ENCODE measurements at places on chromosomes 12 and 14.

GRCh38 chr12:68290126-68290525 is 36.7 kb upstream of the IL22 start:
- no peak for DNase-seq

DNA sequence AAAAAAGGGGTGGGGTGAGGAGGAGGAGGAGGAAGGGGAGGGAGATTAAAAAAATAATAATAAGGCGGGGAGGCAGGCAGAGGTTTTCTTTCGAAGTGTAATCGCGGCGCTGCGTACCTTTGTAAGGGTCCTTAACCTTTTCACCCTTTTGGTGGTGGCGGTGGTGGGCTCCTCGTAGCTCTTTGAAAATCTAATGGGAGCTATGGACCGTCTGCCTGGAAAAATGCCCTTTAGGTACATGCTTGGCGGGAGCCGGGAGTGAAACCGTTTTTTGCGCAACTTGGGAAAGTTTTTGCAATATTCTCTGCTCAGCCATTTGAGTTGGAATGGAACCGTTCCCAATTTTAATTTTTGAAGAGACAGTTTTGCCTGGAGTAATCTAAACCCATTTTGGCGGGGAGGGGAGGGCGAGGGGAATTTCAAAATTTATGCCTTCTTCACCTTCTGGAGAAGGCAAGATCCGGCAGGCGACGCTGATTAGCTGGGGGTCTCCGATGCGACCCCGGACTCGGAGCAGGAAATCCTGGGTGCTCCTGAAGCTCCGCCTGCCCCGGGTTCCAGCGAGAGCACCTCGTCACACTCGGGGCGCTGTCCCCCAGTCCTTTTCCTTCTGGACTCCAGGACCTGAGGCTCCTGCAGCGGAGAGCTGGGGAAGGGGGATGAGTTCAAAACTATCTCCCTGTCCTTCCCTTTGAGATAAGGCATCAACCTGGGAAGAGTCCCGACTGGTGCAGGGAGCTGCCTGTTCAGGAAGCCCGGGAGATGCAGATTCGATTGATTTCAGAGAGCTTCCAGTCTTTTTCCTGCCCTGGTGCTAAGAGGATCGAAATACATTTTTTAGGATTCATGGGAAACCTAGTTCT is 74.6 kb upstream of the TBX5 start:
- no peak for DNase-seq

GRCh38 chr12:83067981-83068380 is 381.3 kb downstream of the TMTC2 start:
- DNase-seq = no peak

DNA sequence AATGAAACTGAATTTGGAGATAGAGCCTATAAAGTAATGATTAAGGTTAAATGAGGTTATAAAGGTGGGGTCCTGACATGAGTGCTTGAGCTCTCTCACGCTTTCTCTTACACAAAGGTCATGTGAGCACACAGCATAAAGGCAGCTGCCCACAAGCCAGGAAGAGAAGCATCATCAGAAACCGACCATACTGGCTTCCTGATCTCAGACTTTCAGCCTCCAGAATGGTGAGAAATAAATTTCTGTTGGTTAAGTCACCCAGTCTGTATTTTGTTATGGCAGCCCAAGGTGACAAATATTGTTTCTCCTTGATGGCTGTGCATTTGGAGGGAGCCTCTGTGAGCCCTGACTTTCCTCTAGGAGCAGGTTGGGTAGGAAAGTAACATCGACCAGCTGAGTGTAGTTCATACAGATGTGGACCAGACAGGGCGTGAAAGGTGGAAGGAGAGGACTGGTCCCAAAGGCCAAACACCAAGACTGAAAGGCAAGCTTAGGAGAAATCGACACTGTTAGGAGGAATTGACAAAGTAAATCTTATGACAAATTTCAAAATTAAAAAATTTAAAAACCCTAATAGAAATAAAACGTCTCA is 97.6 kb upstream of the SLC38A2 start:
- no peak for DNase-seq

GRCh38 chr14:54918427-54918826 is 15.8 kb upstream of the GCH1 start:
- DNase-seq = no peak

GRCh38 chr12:118650586-118650960 is 274.2 kb downstream of the SUDS3 start:
- DNase-seq = no peak

GRCh38 chr14:45526715-45527549 is 273.9 kb upstream of the MIS18BP1 start:
- no peak for DNase-seq

GRCh38 chr12:111033281-111034082 is 113.1 kb upstream of the MYL2 start:
- no peak for DNase-seq

DNA sequence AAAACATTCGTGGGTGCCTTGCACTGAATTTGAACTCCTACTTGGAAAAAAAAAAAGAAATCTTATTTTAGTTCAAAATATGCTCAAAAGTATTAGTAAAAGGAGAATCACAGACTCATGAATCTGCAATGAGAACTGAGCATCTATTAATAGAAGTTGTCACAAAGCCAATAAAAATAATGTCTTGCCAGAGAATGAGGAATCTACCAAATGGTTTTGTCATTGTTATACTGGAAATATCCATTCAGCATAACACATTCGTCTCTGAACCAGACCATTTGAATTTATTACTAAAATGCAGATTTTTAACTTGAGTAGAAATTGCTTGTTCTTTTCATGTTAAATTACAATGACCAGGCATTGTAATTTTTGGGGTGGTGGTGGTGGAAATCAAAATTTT is 11.6 kb upstream of the PTPRB start:
- no peak for DNase-seq

DNA sequence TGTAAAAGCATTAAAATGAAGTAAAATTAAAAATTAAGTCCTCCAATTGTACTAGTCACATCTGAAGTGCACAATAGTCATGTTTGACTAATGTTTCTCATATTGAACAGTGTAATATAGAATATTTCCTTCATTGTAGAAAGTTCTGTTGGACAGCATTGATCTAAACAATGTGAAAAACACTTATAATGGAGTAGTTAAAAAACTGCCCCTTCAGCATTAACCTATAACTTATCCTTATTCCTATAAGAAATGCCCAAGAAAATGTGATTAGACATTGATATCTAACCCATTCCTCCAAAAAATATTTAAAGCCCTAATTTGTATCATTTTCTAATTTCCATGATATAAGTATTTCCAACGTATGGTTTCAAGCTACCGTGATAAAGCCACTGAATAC is 210.7 kb downstream of the RASSF9 start:
- DNase-seq = no peak

DNA sequence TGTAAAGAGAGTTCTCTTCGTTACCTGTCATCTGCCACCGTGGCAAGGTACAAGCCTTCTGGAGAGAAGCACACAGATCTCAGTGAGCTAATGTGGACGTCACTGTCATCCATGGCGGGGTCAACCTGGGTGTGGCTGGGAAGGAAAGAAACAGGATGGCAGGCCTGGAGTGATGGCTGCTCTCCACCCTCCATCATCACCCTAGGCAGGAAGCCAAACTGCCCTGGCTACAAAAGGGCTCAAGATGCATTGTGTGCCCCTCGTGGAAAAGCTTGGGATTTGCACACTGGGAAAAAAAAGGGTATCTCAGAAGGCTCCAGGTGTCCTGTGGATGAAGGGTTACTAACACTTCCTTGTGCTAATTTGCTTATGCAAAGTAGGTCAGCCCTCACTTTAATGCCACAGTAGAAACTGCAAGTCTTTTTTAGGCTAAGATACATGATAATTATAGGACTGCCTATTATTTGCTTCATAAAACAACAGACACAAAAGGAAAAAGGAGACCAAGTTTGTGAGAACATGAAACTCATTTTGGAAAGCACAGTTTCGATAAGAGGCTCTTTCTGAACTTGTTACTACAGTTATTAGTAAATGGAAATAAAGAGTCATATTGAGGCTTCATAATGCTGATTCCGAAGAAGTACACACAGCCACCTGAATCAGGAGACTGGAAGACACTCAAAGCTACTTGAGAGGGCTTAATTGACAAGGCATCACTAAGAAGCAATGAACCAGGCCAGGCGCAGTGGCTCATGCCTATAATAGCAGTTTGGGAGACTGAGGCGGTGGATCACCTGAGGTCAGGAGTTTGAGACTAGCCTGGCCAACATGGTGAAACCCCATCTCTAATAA is 18.9 kb downstream of the RFC5 start:
- DNase-seq = no peak

GRCh38 chr12:92544322-92544721 is 158.5 kb upstream of the PLEKHG7 start:
- DNase-seq = no peak

DNA sequence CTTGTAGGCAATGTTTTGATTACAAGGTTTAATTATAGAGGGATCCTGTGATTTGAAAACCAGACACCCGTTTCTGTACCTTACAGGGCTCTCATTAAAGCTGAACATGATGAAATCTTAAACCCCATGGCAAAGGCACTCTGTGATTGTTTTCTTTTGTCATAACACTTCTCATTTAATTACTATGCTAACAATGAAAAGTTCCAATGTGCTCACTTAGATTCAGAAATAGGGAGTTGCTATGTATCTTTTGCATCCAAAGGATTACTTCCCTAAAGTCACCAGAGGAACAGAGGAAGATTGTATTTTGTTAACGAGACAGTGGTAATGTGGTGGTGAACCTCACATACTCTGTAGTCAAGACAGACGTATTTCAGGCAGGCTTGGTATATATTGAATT is 81.5 kb upstream of the MYF6 start:
- no peak for DNase-seq

GRCh38 chr14:23137192-23137812 is 18.2 kb upstream of the CEBPE start:
- no peak for DNase-seq

DNA sequence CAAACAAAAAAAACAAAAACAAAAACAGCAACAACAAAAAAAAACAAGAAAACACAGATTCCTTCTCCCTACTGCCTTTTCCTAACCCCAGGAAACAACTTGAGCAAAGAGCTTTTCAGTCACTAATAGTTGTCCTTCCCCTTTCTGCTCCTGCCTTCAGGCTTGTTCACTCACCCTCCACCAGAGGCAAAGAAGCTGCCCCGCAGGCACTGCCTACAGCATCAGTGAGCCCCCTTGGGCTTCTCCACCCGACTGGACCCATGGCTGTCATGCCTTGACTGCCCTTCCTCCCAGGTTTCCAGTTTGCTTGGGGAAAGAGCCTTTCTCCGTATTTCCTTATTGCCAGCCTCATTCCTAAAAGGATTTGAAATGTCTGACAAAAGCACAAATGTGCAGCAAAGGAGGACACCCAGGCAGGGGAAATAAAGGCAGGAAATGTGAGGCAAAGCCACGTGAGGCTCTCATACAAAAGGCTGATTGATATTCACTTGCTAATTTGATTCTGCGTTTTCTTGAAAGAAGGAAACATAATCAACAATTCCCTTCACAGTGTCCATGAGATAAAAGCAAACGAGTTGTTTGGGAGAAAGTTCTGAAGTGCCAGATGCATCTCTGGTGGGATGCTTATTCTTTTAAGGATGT is 85.7 kb downstream of the GPATCH2L start:
- no peak for DNase-seq

- DNase-seq = no peak
Measured at GRCh38 chr12:56988207-56988739, 18.1 kb downstream of the ZBTB39 start.

GRCh38 chr12:88472775-88473174 is 107.5 kb downstream of the KITLG start:
- no peak for DNase-seq

- no peak for DNase-seq
Measured at GRCh38 chr12:6295094-6295811, 15.2 kb upstream of the PLEKHG6 start.

DNA sequence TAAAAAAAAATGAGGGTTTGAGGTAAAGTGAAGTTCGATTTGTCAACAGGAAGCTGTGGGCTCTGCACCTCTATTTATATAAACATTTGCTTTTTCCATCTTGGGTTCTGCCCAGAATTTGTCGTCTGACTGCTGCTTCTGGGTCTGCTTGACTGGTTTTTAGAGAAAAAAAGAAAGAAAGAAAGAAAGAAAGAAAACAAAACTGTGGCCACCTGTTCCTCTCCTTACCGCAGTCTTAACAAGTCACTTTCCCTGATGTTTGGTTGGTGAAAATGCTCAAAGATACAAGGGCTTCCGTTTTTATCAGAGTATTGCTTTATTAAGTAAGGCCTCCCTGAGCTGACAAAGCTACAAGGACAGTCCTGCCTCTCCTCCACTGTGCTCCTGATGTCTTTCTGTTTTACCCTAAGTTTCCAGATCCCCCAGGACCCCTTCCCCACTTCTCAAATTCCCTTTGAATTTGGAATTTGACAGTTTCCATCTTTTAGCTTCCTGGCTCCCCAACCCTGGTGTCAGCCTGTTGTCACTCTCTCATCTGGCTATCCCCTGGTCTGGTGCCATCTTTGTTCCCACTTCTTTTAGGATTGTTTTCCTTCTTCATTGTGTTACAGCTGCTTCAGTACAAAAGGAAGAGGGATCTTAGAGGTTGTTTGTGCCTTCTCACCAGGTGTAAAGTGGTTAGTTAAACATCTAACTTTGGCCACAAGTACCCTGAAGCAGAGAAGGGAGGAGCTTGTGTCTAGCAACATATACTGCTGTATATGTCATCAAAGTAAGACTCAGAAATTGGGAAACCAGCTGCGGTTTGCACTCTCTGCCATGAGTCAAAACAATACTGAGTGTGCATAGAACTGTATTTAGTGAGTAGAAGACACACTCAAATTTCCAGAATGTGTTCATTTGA is 18.0 kb downstream of the MFAP5 start:
- no peak for DNase-seq

- DNase-seq = no peak
Measured at GRCh38 chr12:54997929-54998522, 13.5 kb upstream of the TESPA1 start.

DNA sequence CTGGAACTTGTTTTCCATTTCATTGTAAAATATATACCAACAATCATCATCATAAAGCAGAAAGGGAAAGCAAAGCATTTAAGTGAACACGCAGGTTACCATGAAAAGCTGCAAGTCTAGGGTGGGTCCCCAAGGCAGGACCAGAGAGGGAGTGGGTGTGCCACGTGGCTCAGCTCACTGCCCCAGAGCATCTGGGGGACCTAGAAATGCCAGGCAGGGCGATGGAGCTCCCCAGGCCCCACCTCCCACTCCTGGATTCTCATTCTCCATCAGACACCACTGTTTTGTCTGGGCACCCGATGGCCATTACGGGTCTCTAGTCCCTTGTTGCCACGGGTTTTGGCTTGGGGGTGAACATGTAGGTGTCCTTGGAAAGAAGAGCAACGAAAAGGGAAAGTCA is 34.7 kb downstream of the BCL11B start:
- DNase-seq = no peak

- no peak for DNase-seq
Measured at GRCh38 chr12:128724468-128725046, 99.2 kb downstream of the SLC15A4 start.

GRCh38 chr14:103286460-103286859 is 47.6 kb upstream of the EIF5 start:
- DNase-seq = no peak

GRCh38 chr14:23984891-23985602 is 3.7 kb upstream of the DHRS4L2 start:
- DNase-seq = no peak

GRCh38 chr12:76880519-76881023 is 1.8 kb upstream of the CSRP2 start:
- DNase-seq = no peak

Data from esophagus squamous epithelium (tissue), 5 donors.